ENCODE measurements at places on chromosomes 16 and 17. TPM values are rescaled to one million over a fixed set of nuclear protein-coding genes. Genes with fewer than 3 reads are reported as not detected.

GRCh38 chr16:82504836-82505235, 121.9 kb upstream of the CDH13 start:
- peak; percentile 35 for DNase-seq

DNA sequence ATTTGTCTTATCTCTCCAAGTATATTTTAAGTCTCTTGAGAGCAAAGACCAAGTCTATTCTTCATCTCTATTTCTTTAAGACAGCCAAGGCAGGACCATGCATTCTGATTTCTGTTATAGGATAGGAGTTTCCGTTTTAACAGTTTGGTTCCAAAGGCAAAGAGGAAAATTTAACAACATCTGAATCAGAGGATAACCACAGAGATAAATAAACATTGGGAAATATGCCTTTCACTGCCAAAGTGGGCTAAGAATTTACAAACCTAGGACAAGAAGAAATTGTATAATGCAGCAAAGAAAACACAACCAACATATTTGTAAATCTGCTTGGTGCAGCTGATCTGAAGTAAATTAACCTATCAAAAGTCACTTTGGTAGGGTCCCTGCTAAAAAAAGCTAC, 37.7 kb downstream of the USP32 start:
- peak; percentile 91 for DNase-seq

DNA sequence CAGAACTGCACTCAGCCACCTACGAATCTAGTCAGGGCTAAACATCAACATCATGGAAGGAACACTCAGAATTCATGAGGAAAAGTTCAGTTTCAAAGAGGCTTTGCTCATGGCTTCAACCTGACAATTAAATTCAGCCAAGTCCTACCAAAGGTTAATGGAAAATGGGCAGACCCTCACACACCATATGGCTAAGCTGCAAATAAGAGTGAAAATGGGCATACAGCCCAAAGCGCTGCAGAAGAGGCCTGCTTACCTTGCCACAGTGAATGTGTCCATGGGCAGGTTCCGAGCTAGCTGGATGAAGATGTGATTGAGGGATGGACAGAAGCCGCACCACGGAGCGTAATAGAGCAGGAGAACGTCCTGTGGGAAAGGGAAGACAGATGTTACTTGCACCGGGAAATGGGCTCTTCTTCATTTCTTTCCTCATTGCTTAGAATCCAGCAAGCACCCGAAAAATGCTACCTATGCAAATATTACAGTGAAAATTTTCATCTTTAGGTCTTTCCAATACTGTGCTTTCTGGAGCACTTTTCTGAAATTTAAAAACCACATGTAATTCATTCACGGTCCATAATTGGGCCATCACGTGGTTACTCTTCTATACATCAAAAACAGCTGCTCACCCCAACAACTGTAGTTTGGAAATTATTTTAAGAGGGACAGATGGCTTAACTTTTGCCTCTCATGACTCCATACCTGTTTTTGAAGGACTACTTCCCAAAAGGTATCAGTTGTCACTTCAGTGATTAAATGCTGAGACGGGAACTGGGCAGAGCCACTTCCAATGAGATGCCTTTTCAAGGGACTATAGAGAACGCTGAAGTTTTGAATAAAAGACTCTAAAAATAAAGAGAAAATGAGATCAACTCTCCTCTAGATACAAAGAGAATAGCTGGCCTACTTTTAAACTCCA, 19.6 kb downstream of the SNN start:
- DNase-seq, result no peak

CSHL1 gene
- total RNA-seq, result not detected

GRCh38 chr17:28364665-28365363, at the start of gene SEBOX:
TSS of gene SEBOX (minus strand) at chr17:28365199. CDS start at chr17:28365151, 48 bp downstream.
- DNase-seq, result no peak

GRCh38 chr16:85445064-85445778, 167.9 kb upstream of the GSE1 start:
- no peak for DNase-seq

DNA sequence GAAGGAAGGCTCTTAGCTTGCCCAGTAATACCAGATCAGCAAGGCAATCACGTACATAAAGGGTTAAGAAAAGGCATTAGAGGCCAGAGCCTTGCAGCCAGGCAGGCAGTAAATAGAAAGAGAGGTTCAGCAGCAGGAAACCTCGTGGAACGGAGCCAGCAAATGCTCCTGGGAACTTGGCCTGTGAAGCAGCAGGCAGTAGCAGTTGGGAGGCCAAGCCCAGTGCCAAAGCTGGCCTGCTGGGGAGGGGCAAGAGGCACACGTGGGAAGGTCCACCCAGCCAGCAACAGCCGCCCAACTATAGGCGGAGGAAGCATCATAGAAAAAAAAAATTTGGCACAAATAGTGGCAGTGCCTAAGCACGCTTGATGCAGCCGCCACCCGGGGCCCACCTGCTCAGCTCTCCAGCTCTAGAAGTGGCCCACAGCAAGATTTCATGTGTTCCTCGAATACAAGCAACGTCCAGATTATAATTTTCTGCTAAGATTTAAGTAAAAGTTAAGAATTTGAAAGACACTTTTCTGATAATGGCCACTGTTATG, 2339.5 kb downstream of the TP53TG3F start:
- no peak for DNase-seq

DNA sequence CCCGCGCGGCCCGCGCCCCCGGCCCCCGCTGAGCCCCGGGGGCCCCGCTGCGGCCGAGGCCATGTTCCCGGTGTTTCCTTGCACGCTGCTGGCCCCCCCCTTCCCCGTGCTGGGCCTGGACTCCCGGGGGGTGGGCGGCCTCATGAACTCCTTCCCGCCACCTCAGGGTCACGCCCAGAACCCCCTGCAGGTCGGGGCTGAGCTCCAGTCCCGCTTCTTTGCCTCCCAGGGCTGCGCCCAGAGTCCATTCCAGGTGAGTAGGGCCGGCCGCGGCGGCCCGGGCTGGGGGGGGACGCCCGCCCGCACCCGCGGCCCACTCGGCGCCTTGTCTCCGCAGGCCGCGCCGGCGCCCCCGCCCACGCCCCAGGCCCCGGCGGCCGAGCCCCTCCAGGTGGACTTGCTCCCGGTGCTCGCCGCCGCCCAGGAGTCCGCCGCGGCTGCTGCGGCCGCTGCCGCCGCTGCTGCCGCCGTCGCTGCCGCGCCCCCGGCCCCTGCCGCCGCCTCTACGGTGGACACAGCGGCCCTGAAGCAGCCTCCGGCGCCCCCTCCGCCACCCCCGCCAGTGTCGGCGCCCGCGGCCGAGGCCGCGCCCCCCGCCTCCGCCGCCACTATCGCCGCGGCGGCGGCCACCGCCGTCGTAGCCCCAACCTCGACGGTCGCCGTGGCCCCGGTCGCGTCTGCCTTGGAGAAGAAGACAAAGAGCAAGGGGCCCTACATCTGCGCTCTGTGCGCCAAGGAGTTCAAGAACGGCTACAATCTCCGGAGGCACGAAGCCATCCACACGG, 504 bp downstream of the MAZ start:
- peak; percentile 48 for DNase-seq

RAMP2 gene
- total RNA-seq, result 0.26 TPM

- peak; percentile 92 for DNase-seq
These were observed 90.0 kb upstream of the HSBP1 start for GRCh38 chr16:83717814-83718213.

DNA sequence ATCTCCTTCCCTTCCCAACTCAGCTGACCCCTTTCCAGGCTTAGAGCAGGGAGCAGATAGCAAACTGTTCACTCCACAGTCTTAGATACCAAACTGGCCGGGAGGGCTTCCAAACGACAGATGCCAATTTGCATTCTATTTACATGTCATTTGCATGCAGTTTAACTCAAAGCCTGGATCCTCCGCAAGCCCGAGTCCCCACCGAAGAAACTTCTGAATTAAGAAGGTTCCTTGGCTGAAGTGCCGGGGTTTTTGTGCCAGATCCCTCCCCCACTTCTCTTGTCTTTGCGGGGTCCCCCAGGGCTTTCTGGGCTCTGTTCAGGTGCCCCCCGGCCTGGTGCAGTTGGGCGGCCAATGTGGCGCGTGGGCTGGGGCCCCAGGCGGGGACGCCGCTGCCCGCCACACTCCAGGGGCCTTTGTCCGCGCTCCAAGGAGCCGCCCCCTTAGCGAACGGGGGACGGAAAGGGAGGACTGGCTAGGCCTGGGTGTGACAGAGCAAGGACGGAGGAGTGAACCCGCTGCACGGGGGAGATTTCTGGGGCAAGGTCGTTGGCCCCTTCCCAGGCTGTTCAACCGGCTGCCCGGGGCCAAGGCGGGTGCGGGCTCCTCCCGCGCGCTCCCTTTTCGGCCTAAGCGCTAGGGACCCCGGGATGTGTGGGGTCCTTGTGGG, 1.2 kb downstream of the GPRC5B start:
- DNase-seq, result peak; percentile 13

TBC1D3C gene
- total RNA-seq, result 1.3 TPM

KRTAP4-11 gene
- not detected for total RNA-seq
